Stimulated activated CD4-positive, alpha-beta T cell treated with anti-CD3 and anti-CD28 coated beads, Interleukin-12 subunit alpha, Interleukin-12 subunit beta, amount 100 ng/mL, for 24 hours (primary cell): ENCODE measurements at places on chromosomes 2 and 18.

- DNase-seq = no peak
Measured at GRCh38 chr2:237568121-237568660, 1.8 kb downstream of the PRLH start.

- DNase-seq = no peak
Measured at GRCh38 chr2:223597076-223597475, 5.1 kb downstream of the SCG2 start.

DNA sequence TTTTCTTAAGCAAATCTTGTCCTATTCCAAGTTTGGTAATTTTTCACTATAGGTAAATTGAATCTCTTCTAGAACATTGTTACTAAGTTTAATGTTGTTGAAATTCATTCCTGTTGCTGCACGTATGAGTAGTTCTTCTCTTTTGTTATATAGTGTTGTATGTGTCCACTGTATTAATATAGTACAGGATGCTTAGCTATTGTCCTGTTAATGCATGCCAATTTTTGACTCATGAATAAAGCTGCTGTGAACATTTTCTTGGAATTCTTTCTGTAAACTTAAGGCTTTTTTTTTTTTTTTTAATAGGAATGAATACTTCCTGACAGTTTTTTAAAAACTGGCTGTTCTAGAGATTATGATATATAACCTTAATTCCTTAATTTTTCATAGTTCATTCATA is 326.9 kb downstream of the SLC4A3 start:
- DNase-seq = no peak

DNA sequence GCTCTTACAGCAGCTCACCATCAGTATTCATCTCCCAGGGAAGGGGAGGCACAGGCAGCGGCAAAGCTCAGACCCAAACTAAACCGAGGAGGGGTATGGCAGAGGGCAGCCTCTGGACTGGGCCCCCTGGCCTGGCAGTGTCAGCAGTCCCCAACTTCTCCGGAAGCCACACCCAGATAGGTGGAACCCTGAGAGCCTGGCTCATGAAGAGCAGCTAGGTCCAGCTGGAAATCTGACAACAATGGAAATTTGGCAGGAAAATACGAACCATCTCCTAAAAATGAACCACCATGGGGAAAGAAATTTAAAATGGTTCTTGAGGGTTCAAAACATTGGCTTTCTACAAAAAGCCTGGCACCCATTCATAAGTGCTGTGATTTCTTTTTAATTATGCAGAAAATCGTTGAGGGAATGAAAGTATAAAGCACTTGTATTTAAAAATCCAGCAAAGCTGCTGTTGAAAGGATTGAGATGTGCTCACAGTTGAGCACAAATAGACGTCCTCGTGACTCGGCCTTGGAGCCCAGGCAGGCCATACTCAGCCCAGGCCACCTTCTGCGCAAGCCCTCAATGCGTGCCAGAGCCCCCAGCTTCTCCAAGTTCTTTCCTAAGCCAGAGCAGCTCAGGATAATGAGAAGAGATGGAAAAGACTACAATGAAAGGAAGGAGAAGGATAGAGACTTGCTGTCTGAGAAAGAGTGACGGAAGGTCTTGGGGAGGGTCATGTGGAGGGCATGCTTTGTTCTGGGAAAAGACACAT is 93.0 kb downstream of the COL6A3 start:
- DNase-seq = no peak

DNA sequence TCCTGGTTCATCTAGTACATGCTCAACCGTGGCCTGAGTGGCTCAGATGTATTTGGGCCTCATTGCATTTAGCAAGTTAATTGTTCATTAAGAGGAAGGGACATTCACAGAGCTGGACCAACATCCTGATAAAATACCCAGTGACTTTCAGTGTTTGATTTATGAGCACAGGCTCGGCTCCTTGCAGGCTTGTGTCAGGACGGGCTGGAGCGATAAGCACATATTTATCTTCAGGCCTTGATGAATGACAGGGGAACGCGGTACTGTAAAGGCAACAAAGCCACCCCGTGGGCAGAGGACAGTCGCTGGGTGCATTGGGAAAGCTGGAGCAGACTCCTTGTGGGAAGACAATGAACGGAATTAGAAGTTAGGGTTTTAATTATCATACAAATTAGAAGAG is 548.6 kb upstream of the HS6ST1 start:
- no peak for DNase-seq

DNA sequence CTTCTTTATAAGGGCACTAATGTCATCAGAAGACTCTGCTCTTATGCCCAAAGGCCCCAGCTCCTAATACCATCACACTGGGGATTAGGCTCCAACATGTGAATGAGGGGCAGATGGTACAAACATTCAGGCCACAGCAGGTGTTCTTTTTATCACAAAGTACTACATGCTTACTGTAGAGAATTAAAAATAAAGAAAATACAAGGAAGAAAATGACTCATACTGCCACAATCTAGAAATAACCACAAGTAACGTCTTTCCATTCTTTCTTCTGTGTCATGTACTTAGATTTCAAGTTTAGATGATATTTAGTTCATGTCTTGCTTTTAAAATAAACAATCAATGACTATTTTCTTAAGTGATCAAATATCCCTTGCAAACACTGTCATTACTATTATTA is 100.3 kb upstream of the NEDD4L start:
- no peak for DNase-seq
